ENCODE measurements at places on chromosomes 1 and 21.
A peak's percentile ranks its signal among the peaks of the same experiment; 100 is the strongest.

- DNase-seq = peak; percentile 86
Measured at GRCh38 chr1:41501581-41501980, 17.1 kb upstream of the EDN2 start.

DNA sequence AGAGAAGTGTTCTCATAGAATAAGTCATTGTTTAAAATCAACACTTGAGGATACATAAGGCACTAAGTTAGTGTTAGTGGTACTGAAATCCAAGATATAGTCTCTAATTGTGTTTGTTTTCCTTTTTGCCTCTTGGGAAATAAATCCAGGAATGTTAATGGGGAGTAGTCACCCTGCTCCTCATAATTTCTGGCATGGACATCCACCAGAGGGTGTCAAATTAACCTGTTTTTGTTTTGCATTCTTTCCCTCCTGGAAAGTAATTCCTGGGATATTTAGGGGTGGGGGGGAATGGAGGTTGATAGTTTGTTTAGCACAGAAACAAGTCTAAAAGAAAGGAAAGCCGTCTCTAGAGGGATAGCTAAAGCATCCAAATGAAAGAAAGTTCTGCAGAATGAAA is 87.8 kb upstream of the MAP1LC3C start:
- no peak for DNase-seq

GRCh38 chr1:232873412-232873811 is 68.2 kb downstream of the MAP10 start:
- DNase-seq = no peak

- DNase-seq = no peak
Measured at GRCh38 chr1:43241413-43241836, 28.4 kb upstream of the TMEM125 start.

GRCh38 chr1:193325042-193325441 is 138.6 kb upstream of the B3GALT2 start:
- no peak for DNase-seq

GRCh38 chr1:221868593-221869303 is 126.9 kb upstream of the DUSP10 start:
- peak; percentile 66 for DNase-seq

DNA sequence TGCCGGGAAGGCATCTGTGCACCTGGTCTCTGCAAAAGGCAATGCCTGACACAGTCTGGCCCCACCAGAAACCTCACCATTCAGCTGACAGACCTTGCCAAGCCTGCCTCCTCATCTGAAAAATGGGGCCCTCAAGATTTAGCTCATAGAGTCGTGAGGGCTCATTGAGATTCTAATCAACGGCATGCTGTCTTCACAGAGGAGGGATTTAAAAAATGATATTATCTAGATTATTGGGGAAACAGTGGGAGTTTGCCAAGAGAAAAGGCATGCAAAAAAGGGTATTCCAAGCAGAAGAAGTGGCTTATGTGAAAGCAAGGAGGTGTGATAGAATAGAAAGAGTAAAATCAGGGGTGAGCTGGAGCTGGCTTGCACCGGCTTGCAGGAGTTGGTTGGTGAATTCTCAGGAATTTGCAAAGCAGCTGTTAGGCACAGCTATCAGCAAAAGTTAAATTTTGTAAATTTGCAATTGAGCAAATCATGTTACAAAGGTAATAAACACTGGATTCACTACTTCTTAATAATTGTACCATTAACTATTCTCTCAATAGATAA is 91.7 kb upstream of the WNT4 start:
- no peak for DNase-seq

- DNase-seq = peak; percentile 92
Measured at GRCh38 chr1:160251687-160252526, 10.4 kb downstream of the DCAF8 start.

DNA sequence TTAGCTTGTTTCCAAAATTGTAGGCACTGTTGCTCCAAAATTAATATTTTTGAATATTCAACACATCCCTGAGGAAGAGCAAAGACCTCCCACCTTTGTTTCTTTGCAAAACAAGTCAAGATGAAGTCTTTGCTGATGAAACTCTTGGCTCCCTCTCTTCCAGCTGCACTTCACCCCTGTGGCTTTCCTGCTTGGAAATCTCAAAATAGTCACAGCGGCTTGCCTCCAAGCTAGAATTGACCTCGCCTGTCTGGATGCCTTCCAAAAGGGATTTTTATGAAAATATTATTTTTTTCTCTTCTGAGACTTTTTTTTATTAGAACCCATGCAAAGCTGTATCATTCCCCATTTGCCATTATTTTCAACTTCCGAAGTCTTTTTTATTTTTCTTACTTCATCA is 71.1 kb upstream of the MROH9 start:
- DNase-seq = peak; percentile 98

DNA sequence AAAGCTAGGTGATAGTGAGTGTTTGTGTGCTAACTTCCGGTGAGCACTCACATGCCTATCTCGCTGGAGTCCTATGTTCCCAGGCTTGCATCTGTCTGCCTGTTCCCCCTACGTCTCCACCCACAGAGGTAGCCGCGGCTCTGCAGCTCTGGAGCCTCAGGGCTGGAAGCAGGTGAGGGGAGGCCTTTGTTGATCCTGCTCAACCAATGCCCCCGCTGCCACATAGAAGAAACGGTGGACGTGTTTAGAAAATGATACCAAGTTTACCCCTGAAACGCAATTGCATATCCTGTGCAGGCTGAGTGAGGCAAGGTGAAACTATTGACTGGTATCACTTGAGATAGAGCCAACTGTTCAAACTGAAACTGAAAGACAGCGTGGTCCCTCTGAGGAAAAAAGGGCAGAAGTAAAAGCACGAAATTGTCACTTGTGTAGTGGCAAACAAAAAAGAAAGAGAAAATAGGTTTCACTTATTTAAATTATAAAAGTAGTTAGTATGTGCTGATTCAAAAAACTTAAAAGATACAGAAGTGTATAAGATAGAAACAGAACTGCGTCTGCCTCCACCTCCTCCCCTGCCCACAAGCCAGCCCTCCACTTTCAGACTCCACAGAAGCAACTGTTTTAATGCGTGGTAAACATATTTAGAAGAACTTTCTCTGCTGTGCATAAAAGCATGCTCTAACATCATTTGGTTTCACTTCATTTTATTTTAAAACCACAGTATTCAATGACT is 38.6 kb upstream of the ETS2 start:
- DNase-seq = peak; percentile 29

GRCh38 chr1:240888039-240888786 is 276.3 kb upstream of the GREM2 start:
- DNase-seq = no peak

DNA sequence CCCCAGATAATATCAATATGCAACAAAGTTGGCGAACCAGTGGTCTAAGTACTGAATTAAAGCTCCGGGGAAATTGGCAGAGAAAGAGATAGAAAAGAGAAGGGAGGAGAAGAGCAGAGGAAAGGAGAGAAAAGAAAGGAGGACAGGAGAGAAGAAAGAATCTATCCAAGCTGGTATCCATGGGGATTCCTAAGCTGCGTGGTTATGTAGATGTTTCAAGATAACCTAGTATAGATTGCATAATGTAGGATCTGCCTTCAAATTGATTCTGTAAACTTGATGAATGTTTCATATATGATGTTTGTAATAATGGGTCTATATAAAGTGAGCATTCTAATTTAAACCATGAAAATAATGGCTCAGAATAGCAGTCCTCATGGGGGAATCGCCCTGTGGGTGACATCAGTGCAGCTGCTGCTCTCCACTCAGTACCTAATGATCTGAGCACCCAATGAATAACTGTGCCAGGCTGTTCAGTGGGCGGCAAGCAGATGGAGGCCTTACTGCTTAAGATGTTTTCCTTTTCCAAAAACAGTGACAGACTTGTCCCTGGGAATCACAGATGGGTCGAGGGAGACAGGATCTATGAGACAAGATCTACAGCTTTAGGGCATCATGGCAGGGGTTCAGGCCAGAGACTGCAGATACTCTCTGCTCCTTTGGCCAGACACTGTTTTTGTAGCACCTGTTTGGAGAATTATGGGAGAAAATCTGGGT is 78.0 kb downstream of the LAMC2 start:
- DNase-seq = no peak

DNA sequence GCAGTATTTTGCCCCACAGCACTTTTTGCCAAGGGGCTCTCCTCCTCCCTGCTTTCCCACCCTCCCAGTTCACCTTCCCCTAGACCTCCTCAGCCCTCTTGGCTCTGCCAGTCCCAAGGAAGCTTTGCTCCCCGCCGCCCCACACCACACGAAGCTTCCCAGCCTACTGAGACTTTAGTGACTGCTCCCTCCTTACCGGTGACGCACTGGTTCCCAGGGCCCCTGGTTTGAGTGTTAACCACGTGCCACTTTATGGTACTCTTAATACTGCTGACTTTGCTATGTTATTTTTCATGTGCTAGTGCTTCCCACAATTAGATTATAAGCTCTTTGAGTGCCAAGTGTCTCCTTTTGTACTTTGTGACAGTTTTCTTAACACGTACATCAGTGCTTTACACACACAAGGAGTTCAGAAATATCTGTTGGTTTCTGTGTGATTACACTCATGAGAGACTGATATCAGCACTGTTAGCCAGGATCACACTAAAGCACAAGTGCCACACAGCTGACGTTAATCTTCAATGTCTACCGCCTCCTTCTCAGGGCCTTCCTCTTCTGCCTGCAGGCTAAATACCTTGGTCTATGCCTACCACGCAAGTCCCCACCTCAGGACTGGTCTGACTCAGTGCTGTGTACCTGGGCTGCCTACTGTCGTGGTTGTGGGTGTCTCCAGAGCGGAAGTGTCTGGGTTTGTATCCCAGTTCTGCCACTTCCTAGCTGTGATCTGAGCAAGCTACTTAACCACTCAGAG is 61.0 kb downstream of the DNTTIP2 start:
- DNase-seq = no peak

- DNase-seq = no peak
Measured at GRCh38 chr1:205442051-205442725, 13.7 kb downstream of the BLACAT1 start.

DNA sequence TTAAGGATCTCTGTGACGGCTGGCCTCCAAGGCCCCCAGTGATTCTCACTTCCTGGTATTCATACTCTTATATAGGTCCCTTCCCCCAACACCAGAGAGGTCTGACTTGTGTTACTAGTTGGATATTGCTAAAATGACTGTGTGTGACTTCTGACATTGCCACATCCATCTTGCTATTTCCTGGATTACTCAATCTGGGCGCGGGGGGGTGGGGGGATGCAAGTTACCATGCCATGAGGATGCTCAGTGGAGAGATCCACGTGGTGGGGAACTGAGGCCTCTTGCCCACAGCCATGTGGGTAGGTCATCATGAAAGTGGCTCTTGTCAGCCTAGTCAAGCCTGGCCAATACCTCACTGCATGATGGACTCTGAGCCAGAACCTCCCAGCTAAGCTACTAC is 117.0 kb downstream of the UBE2U start:
- no peak for DNase-seq

- DNase-seq = no peak
Measured at GRCh38 chr1:28354121-28354520, 15.4 kb upstream of the PHACTR4 start.

DNA sequence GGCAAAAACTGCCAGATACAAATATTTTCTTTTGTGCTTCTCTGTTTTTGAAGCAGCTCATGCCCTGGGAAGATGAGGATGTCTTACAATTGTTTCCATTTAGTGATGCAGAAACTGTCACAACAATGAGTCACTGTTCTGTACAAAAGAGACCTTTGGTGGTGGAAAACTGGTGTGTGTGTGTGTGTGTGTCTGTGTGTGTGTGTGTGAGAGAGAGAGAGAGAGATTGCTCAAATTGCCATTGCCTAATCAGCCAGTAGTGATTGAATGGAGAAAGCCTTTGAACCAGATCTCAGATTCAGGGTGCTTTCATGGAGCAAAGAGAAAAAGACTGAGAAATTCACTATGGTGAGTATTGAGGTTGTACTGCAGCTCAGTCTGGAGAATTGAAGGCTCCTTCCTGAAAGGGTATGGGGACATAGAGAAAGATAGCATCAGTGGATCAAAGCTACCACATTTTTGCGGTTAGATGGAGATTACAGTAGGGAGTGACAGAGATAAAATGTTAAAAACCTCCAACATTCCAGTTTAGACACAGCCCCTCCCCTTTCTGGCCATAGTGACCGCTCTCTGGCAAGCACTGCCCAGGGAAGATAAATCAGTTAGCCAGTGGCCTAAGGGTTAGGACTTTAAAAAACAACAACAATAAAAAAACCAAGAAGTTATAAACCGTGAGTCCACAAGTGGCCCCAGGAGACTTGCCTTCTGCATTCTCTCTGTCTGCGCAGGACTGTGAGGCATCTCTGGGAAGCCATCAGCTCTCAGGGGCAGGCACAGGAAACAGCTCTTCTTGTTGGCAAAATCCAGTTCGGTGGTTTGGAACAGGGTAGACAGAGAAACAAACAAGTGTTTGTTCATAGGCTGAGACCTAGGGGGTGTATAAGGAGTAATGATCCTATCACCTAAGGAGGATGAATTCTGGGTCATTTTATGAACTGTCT is 406.5 kb downstream of the DUSP10 start:
- DNase-seq = peak; percentile 47

DNA sequence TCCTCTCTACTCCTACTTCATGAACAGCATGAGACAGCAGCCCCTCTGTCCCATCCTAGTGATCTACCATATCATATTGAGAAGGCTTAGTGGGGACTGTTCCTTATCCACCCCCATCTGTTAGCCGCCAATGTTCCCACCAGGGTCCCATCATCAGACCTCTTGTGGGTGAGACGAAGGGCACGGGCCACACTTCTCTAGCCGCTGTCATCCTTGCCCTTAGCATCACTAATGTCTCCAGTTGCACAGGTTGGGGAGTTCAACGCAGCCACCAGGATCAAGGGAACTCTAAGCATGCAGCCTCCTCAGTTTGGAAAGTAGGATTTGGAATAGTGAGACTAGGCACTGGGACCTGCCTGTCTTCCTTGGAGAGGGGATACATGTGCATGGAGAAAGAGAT is 20.1 kb downstream of the INKA2 start:
- DNase-seq = no peak

DNA sequence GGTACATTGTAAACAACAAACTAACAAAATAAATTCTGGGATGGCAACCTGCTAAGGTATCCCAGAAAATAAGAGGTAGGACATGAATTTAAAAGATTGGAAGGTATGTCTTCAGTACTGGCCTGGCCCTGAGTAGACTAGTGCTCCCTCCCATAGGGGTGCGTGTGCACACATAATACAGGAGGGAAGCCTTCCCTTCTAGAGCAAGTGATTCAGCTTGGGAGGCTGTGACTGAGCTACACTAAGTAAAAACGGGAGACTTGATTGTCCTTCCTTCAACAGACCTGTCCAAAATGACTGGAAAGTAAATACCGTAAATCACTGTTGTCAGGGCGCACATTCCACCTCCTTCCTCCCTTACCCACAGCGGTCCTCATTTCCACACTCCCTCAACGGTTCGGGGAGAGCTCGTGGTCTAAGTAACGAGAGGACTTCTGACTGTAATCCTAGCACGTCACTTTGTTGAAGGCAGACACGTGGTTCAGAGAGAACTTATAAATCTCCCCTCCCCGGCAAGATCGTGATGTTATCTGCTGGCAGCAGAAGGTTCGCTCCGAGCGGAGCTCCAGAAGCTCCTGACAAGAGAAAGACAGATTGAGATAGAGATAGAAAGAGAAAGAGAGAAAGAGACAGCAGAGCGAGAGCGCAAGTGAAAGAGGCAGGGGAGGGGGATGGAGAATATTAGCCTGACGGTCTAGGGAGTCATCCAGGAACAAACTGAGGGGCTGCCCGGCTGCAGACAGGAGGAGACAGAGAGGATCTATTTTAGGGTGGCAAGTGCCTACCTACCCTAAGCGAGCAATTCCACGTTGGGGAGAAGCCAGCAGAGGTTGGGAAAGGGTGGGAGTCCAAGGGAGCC is at the start of gene TGFB2:
Gene TGFB2, plus strand, starts transcription at position 523 of the 859 bp plus-strand sequence. CDS start 1,366 bp downstream, outside the sequence.
- peak; percentile 96 for DNase-seq

GRCh38 chr1:53176452-53177208 is 20.0 kb upstream of the CPT2 start:
- DNase-seq = peak; percentile 73

Measured in muscle of leg (tissue), 16 donors.